ENCODE measurements at places on chromosomes 2 and 18.

- DNase-seq = no peak
Observed at GRCh38 chr2:235146871-235147565, 195.2 kb downstream of the SH3BP4 start.

DNA sequence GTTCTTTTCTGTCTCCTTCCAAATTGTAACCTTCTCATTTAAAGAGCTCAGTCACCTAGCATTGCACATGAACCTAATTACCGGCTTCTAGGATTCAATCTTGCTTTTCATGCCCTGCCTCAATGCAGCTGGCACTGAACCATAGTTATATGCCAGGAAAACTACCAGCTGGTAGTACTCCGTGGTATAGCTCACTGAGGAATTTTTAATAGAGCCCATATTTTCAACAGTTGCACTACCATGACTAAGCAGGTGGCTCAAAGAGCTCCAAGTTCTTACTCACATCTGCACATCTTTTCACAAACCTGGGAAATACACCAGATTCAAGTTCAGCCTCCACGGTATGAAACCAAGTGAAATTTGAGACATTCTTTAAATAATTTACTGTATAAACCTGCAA, 363.5 kb downstream of the GRB14 start:
- DNase-seq = no peak

GRCh38 chr2:12688091-12688490, 28.6 kb upstream of the TRIB2 start:
- no peak for DNase-seq

DNA sequence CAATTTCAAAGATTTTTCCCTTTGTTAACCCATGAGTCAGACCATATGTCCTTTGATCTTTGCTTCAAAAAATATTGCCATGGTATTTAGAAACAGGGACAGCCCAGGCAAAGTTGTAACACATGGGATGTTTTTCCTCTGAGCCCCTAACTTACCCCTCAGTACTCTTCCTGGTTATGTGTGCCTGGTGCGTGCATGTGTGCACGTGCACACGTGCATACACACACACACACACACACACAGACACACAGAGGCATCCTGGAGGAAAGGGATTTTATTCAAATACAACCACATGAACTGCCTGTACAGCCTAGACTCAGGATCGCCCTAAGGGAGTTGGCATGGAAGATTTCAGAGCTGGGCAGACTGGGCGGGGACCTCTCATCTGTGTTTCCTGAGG, 5.1 kb downstream of the AFF3 start:
- no peak for DNase-seq

DNA sequence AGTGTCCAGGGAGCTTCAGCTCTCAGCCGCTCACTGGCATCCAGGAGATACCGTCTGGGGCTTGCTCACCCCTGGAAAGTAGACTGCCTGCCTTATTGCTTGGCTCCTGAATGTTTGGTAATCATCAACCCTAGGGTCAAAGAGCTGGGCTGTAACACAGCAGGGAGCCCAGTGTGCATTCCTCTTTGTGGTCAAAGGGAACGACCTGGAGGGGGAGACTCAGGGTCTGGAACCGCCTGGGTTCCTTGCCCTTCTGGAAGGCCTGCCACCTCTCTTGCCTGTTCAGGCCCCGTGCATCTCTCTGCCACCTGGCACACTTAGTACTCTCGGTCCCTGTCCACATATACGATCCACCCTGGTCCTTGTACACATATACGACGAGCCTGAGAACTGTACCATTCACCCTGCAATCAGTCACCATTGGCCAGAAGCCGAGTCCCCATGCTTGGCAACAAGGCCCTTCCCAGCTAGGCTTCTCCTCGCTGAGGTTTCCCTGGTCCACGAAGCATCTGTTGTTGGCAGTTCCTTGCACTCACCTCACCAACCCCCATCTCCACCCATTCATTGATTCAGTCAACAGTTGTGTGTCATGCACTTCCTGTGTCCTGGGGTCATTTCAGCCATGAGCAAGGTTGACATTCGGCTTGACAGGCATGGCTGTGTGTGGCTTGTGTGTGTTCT, at the start of gene NAT8:
Gene NAT8, minus strand, starts transcription at position 85 of the 681 bp plus-strand sequence. CDS start 794 bp downstream, outside the sequence.
- no peak for DNase-seq

- DNase-seq = no peak
Observed at GRCh38 chr2:62144689-62145477, 51.0 kb upstream of the B3GNT2 start.

- no peak for DNase-seq
Observed at GRCh38 chr2:108593547-108594098, 59.4 kb downstream of the LIMS1 start.

DNA sequence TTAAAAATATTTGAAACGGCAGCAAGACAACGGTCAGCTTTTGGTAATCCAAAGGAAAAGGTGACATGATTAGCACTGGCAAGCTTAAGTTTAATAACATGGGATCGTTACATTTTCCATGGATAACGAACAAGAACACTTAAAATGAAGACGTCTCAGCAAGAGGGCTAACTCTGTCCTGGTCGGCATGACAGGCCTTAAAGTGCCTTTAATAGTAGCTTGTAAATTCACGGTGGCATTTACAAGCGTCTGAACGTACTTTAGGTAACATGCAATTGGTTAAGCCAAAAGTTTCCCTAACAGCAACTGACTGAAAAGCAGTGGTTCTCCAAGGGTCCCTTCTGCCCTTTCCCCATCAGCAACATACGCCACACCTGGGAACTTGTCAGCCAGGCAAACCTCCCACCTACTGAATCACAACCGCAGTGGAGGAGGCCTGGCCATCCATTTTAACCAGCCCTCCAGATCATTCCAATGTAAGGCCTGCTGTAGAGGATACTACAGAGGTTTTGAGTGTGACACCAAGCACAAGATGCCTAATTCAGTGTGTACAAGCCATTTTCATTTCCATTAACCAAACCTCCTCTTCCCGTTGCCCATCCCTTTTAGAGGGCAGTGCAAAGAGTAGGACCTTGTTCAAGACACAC, 4.4 kb downstream of the TGFA start:
- no peak for DNase-seq

GRCh38 chr18:2982452-2983269, 30.3 kb downstream of the LPIN2 start:
- DNase-seq = no peak

DNA sequence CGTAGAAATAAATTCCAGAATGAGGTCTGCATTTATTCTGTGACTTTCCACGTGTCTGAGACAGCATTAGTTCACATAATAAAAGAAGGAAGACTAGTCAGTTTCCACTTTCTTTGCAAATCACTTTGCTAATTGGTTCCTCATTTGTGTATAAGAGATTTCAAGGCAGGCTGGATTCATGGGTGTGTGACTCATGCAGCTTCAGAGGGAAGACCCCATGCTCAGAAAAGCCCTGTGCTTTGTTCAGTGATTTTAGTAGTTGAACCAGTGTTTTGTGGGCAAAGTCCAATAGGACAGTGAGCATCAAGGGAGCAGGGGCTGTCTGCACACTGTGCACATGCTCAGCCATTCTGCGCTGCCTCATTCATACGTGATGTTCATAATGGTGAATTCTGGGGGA, 297.8 kb downstream of the DLGAP1 start:
- no peak for DNase-seq

DNA sequence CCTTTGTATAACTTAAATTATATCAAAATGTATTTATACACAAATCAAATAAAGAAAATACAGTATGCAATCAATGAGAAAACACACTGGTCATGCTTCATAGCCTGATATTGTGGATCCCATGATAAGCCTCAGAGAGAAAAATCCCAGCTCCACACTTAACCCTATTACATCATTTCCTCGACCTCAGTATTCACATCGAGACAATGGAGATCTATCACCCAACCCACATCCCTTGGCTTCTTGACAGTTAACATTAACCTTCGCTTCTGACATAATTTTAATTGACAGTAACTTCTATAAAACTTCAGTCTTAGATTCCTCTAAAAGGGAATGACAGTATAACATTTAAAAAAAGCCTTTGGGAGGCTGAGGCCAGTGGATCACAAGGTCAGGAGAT, 11.6 kb downstream of the TMX3 start:
- DNase-seq = no peak

GRCh38 chr2:166651080-166651675, 157.1 kb upstream of the SCN7A start:
- no peak for DNase-seq

- DNase-seq = no peak
Observed at GRCh38 chr2:37573451-37574388, 97.7 kb downstream of the CDC42EP3 start.

GRCh38 chr2:11656671-11657101, 13.3 kb downstream of the NTSR2 start:
- no peak for DNase-seq

DNA sequence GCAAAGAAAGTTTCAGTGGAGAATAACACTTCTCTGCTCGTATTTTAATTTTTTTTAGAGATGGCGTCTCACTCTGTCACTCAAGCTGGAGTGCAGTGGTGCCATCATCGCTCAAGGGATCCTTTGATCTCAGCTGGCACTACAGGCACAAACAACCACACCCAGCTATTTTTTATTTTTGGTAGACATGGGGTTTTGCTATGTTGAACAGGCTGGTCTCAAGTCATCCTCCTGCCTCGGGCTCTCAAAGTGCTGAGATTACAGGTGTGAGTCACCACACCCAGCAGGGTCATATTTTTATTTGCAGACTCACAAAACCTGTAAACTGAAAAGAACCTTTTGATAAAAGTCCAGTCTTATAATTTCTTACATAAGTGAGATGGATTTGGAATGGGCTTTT, 2.6 kb downstream of the TRAK2 start:
- no peak for DNase-seq

GRCh38 chr2:241859436-241860183, 916 bp upstream of the PDCD1 start:
- DNase-seq = peak; percentile 69

DNA sequence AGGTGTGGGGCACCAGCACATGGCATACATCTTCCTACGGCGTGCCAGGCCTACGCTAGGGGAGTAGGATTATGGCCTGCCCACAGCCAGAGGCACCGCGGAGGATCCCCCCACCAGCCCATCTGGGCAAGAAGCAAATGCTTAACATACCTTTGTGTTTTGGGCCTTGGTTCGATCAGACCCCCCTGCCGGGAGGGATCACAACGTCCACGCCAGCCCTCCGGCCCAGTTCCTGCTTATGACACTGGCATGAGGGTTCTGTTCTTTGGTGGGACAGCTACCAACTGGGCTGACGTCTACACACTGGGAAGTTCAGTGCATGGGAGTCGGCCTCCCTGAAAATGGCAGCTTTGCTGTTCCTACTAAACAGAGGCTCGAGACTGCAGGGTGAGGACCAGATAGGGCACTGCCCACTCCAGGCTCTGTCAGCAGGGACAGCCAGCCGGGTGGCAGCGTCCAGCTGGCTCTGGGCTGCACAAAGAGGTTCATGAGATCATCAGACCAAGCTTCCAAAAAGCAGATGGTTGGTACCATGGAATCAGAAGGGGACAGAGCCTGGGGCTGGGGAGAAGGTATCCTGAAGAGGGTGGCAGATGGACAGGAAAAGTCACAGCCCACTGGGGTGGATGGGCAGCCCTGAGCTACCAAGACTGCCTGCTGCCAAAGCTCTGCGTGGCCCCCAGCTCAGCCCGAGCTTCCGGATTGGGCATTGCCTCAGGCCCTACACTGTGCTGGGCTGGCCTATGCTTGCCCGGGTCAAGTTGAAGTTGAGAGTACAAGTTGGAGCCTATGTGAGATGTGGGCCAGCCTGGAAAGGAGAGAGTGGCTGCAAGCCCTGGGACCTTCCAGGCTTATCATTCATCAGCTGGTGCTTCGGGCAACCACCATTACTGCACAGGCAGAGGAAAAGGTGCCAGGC, 61.7 kb upstream of the TEX51 start:
- DNase-seq = no peak

DNA sequence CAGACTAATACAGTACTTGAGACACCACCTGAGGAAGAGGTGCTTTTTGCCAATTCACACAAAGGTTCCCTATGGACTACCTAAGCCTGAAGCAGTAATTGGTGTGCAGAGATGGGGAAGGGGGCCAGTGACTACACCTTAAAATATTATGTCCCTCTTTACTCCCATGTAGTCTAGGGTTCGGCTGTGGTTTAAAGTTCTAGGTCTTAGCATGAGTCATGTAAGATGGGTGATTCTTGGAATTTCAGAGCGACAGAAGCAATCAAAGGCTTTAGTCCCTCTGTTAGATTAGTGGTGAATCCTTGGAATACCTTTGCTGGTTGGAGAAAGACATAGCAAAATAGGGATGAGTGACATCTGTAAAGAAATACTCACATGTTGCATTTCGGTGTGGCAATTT, 14.3 kb upstream of the CCDC85A start:
- DNase-seq = no peak

GRCh38 chr18:36349552-36349951, 52.0 kb downstream of the FHOD3 start:
- no peak for DNase-seq

- DNase-seq = no peak
Observed at GRCh38 chr18:29160170-29160569, 983.2 kb upstream of the CDH2 start.

GRCh38 chr2:196389670-196390069, 218.3 kb upstream of the STK17B start:
- DNase-seq = no peak

GRCh38 chr2:149021271-149021719, 17.2 kb upstream of the LYPD6B start:
- DNase-seq = no peak

GRCh38 chr2:112491946-112492345, 10.0 kb downstream of the TTL start:
- no peak for DNase-seq

GRCh38 chr2:218990612-218991011, 2.6 kb downstream of the CRYBA2 start:
- no peak for DNase-seq

DNA sequence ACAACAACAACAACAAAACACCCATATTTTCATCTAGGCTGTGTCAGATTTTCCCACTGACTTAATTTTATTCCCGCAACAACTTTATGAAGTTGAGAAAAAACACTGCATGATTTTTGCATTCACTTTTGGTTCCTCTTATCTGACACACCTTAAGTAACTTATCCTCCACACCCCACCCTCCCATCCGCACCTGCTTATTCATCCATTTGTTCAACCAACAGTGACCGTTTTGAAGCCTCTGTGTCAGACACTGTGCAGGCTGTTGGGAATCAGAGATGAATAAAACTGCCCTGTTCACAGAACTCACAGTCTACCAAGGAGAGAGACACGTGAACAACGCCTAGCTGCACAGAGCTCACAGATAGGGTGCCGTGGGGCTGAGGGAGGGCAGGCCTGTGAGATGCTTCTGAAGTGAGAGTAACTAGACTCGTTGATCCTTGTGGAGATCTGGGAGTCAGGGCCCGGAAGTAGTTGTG, 7.4 kb downstream of the CNNM4 start:
- no peak for DNase-seq

Data from stimulated activated CD8-positive, alpha-beta memory T cell treated with anti-CD3 and anti-CD28 coated beads, Interleukin-15, amount 100 ng/mL, for 48 hours (primary cell).